ENCODE measurements at places on chromosomes 16 and 17. TPM values are rescaled to one million over a fixed set of nuclear protein-coding genes. Genes with fewer than 3 reads are reported as not detected.

Gene KIF1C
- 51.0 TPM for total RNA-seq

- no peak overlapping the region for H3K27ac ChIP-seq
- H3K36me3 ChIP-seq, result no peaks in the 10 kb centered on the region
- DNase-seq, result no peak
Measured at GRCh38 chr16:70808371-70808770, 7.4 kb upstream of the VAC14 start.

Gene MYH1
- not detected for total RNA-seq

- H3K36me3 ChIP-seq, result peaks cover 63% of the 10 kb centered on the region
- H3K27me3 ChIP-seq, result no peaks in the 10 kb centered on the region
- H3K4me1 ChIP-seq, result peaks cover 78% of the 10 kb centered on the region
- peak; percentile 63 for DNase-seq
- H3K27ac ChIP-seq, result peak overlapping the region; percentile 82
- no peak overlapping the region for H3K4me3 ChIP-seq
Measured at GRCh38 chr16:48556913-48557351, 53.0 kb downstream of the N4BP1 start.
